NB4 (cell line): ENCODE measurements at places on chromosomes 7 and 10.

DNA sequence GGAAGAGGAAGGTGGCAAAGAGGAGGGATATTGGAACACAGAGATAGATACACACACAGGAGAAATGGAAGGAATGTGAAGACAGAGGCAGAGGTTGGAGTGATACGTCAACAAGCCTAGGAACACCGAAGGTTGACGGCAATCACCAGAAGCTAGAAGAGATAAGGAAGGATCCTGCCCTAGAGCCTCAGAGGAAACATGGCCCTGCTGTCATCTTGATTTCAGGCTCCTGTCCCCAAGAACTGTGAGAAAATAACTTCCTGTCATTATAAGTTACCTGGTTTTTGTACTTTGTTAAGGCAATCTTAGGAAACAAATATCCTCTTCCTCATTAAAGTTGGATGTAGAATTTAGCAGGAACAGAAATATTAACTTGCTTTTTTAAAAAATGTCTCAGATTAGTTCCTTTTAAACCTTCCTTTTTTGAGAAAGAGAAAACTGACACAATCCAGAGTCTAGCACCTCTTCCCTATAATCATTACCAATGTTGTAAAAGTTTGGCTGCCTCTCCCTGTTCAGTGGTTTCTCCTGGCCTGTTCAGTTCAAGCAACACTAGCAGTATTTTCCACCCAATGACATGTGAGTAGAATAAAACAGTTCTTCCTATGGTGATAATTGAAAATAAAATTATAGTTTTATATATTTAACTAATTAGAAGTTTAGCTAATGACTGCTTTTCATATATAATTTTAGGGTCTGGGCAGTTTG lies 28.8 kb upstream of the GNAI1 start:
- DNase-seq, result no peak

GRCh38 chr10:109957092-109957797 lies 33.9 kb upstream of the XPNPEP1 start:
- DNase-seq, result no peak

DNA sequence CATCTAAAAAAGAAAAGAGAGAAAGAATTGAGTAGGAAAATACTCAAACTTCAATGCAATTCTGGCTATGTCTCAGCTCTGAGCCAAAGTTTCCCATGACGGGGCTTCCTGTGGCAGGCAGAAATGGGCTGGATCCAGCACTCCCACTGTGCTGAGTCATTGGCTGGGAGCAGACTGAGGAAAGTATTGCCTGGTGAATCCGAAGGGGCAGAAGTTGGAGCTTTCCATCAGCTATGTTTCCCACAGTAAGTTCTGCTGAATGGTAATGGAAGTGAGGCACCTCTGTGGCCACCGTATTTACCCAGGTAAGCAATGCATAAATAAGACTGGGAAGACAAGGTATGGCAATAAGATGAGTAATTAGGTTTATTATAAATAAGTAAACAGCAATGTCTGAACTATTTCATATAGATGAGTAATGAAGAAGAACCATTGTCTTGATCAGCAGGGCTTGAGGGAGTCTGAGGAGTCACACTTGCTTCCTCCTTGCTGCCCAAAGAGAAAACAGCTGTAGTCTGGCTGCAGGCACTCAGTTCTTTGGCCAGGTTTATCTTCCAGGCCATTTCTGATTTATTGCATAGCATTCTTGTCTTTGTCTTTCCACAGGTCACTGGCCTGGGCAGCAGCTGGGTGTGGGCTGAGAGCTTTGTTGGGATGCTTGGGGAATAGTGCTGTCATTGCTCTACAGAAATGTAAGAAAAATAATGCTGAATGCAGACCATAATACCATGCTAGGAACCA lies 255.3 kb downstream of the DNAJB9 start:
- DNase-seq, result no peak

DNA sequence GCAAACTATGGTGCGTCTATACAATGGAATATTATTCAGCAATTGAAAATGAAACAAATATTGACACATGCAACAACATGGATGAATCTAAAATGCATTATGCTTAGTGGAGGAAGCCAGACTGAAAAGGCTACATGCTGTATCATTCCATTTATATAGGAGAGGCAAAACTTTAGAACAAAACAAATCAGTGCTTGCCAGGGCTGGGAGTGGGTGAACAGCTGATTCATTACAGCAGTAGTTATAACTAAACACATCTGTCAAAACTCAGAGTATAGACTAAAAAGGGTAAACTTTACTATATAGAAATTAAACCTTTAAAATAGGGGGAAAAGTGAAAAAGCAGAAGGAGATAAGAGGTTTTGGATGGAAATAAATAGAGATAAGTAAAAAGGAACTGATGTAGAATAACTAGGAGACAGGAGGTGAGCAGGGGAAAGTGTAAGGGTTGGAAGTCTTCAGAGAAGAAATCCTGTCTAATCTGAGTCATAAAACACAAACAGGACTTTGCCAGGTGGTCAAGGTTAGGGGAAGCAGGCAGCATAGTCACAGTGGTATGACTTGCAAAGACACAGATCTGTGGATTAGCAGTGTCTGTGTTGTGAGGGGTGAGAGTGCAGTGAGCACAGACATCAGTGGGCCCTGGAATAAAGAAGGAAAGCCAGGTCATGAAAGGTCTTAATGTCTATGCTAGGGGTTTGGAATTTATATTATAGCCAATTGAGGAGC lies 349.8 kb downstream of the PHTF2 start:
- no peak for DNase-seq

DNA sequence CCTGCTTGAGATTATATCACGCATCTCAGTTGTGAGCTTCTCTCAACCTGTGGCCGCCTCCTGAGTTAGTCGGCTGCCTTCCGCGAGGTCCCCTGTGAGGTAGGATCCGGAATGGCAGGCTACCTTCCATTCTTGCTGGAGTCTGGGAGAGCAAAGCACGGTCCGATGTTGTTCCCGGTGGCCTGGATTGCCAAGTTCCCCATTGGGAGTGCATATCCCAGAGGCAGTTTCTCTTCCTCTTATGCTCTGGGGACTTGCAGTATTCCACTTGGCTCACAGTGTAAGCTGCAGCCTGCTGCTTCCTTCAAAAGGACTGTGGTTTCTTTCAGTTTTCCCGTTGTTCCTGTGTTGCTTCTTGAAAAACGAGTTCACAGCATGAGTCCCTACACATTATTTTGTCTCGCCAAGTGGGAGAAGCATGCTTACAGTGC lies 225.4 kb upstream of the ZWINT start:
- no peak for DNase-seq

GRCh38 chr7:141709318-141709717 lies 1.2 kb downstream of the WEE2 start:
- no peak for DNase-seq

- DNase-seq, result no peak
Observed at GRCh38 chr7:12583176-12583575, 12.7 kb downstream of the SCIN start.

- DNase-seq, result peak; percentile 66
Observed at GRCh38 chr10:110868981-110869380, 2.7 kb upstream of the PDCD4 start.

GRCh38 chr7:112023786-112024185 lies 182.4 kb downstream of the DOCK4 start:
- DNase-seq, result no peak

GRCh38 chr7:131145026-131145425 lies 182.7 kb upstream of the MKLN1 start:
- DNase-seq, result no peak

DNA sequence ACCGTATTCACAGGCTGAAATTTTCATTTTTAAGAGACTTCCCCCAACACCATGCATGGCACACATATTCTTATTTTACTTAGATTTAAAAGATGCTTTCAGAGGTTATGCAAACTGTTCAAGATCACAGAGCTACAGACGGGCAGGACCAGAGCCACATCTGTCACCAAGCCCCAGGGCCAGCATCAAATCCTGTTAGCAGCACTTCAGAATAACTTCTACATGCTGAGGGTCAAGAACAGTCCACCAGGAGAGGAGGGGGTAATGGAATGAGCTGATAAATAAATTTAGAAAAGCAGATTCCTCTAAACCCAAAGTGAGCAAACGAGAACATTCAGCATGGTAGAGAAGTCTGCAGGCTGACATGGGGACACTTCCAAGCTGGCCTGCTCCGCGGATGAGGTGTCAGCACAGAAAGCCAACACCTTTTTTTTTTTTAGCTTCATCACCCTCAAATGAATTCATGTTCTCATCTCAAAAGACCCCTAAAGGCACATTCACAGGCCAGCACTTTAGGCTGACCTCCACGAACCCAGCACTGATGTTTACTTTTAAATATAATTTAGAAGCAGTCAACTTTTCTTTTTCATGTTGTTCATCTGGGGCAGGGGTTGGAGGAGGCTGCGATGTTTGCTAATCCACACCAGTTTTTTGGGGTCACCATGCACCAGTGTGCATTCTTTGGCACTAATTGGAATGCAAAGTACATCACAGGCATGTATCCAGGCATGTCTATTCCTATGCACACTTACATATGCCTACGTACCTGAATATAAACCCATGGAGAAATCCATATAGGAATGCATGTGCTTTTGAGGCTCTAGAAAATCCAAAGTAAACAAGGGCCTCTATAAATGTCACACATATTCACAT lies 249.0 kb downstream of the TNS3 start:
- no peak for DNase-seq
